Muscle of leg (tissue), 16 donors: ENCODE measurements at places on chromosomes 6 and 20. TPM values are rescaled to one million over a fixed set of nuclear protein-coding genes. Genes with fewer than 3 reads are reported as not detected.
A peak's percentile ranks its signal among the peaks of the same experiment; 100 is the strongest.

OR2H2 gene
- not detected for total RNA-seq

SMOC2 gene
- total RNA-seq: 65.4 TPM

TUBB2B gene
- 63.7 TPM for total RNA-seq

PRRT1 gene
- 0.18 TPM for total RNA-seq

DNA sequence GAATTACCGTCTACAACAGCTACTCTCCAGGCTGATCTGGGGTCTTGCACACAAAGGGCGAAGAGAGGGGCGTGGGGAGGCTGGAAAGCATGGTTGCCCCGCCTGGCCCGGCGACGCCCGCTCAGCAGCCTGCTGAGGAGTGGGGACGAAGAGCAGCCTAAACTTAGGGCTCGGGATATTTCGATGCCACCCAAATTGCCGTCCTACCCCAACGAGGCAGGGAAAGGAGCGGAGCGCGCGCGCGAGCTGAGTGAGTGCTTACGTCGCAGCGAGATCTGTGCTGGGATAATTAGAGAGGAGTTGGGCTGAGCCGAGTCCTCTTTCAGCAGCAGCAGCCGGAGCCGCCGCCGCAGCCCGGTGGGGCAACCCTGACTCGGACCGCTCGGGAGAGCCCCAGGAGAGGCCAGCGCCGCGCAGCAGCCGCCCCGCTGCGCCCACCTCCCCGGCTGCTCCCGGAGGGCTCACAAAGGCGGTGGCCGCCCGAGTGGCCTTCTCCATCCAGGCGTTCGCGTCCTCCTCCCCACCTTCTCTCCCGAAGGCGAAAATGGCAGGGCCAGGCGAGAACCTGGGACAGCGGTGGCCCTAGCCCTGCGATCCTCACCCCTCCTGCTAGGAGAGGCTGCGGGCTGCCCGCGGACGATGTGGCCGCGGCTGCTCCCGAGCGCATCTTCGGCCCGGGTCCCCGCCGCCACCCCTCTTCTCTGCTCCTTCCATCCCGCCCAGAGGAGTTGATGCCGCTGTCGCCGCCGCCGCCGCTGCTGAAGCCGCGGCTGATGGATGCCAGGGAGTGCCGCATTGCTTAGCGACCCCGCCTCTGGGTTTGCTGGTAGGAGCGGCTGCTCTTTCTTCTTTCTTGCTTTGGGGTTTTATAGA lies at the start of gene CLVS2:
CLVS2 (plus strand) TSS at position 315 of the 873 bp plus-strand sequence. CDS start 1,543 bp downstream, outside the sequence.
- peaks cover 2% of the 10 kb centered on the region for H3K4me1 ChIP-seq
- H3K4me3 ChIP-seq: peak within 1 kb of the TSS; percentile 38
- peak; percentile 67 for DNase-seq
- H3K36me3 ChIP-seq: no peaks in the 10 kb centered on the region

- no peaks in the 10 kb centered on the region for H3K4me1 ChIP-seq
- DNase-seq: no peak
- H3K36me3 ChIP-seq: no peaks in the 10 kb centered on the region
- H3K27me3 ChIP-seq: no peaks in the 10 kb centered on the region
- no peak overlapping the region for H3K27ac ChIP-seq
- no peak overlapping the region for H3K4me3 ChIP-seq
These were observed 32.2 kb downstream of the ILRUN start for GRCh38 chr6:34664256-34664971.

DNA sequence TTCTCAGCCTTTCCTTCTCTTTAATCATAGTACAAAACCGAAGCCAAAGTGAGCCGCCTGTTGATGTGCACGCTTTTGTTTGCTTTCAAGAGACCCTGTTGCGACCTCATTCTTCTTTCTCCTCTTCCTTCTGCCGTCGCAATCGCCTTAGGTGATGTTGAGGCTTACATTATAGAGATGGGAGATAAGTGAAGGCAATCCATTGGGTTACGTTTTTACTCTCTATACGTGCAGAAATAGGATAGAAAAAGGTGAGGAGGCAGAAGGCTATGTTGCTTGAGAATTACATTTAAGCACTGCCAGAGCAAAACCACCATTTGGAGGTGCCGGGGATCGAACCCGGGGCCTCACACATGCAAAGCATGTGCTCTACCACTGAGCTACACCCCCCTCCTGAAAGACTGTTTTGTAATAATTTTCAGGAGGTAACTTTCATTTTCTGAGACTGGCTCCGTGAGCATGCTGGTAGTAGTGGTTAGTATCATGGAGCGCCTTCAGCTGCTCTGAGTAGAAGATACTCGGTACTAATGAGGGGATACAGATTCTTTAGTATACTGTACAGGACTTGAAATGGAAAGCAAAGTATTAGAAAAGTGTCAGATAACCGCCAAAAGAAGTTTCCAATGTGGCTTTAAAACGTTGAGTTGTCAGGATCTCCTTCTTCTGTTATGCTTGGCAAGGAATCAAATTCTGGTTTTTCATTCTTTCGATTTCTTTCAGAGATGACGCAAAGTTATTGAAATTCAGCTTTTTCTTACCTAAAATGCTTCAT lies 165.6 kb downstream of the TRIM27 start:
- H3K27me3 ChIP-seq: peaks cover 39% of the 10 kb centered on the region
- no peak overlapping the region for H3K27ac ChIP-seq
- no peak overlapping the region for H3K4me3 ChIP-seq
- no peak for DNase-seq
- H3K4me1 ChIP-seq: no peaks in the 10 kb centered on the region
- H3K36me3 ChIP-seq: no peaks in the 10 kb centered on the region

GRCh38 chr6:20791944-20792343 lies 257.7 kb downstream of the CDKAL1 start:
- H3K4me3 ChIP-seq: no peak overlapping the region
- H3K27ac ChIP-seq: no peak overlapping the region
- peak; percentile 26 for DNase-seq
- H3K36me3 ChIP-seq: no peaks in the 10 kb centered on the region

- peak; percentile 84 for DNase-seq
- H3K4me3 ChIP-seq: no peak overlapping the region
- H3K27me3 ChIP-seq: no peaks in the 10 kb centered on the region
- peak overlapping the region; percentile 52 for H3K27ac ChIP-seq
- peaks cover 41% of the 10 kb centered on the region for H3K4me1 ChIP-seq
These were observed 98.3 kb downstream of the RAMACL start for GRCh38 chr6:166488076-166488685.

DNA sequence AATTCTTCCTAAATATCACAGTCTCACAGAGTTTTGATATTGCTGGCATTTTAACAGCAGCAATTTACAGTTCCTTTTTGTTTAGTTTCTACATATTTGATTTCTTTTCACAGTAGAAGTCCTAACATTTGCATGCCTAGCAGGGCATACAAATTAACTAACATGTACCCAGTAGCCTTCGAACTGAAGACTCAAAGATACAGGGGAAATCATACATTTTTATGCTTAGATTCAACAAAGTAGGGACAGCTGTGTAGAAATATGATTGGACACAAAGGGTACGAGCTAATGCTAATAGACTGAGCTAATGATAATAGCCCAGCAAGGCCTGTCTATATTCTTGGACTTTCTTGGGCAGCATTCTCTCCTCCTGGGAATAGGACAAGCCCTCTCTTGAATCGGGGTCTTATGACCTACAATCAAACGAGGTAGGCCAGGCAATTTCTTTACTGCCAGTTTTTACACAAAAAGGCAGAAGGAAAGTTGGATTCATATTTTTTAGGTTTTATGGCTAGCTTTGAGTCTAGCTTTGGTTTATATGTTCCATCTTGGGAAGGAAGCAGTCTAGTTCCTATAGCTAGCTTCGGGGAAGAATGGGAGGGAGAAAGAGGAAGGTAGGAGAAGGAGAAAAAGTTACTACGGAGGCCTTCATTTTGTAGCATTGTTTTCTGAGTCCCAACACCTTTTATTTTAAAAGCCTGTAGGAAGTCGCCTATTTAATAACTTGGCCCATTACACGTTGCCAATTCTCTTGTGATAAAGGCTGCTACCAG lies 115.8 kb downstream of the HFE start:
- H3K27me3 ChIP-seq: no peaks in the 10 kb centered on the region
- DNase-seq: no peak
- no peak overlapping the region for H3K4me3 ChIP-seq
- H3K4me1 ChIP-seq: peaks cover 16% of the 10 kb centered on the region
- H3K36me3 ChIP-seq: no peaks in the 10 kb centered on the region
- peak overlapping the region; percentile 5 for H3K27ac ChIP-seq

DNA sequence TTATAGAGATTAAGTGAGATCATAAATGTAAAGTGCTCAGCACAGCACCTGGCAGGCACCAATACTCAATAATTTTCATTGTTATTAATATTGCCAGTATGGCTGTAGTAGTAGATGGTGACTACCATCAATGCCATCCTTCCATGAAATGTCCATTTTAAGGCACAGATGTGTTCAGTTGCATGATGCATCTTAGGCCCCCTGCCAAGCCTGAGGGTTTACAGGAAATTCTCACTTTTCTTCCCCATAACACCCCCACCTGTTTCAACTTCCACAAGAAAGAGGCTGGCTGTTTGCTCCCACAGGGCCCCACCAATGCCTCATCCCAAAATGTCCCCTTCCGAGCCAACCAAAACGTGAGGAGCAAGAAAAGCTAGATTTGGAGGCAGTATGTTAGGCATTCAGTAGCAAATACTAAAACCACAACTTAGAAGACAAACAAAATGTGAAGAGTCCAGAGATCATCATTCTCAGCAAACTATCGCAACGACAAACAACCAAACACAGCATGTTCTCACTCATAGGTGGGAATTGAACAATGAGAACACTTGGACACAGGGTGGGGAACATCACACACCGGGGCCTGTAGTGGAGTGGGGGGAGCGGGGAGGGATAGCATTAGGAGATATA lies 110.6 kb upstream of the NHSL1 start:
- H3K36me3 ChIP-seq: no peaks in the 10 kb centered on the region
- no peak for DNase-seq
- H3K27ac ChIP-seq: no peak overlapping the region
- H3K27me3 ChIP-seq: no peaks in the 10 kb centered on the region
- no peak overlapping the region for H3K4me3 ChIP-seq

DNA sequence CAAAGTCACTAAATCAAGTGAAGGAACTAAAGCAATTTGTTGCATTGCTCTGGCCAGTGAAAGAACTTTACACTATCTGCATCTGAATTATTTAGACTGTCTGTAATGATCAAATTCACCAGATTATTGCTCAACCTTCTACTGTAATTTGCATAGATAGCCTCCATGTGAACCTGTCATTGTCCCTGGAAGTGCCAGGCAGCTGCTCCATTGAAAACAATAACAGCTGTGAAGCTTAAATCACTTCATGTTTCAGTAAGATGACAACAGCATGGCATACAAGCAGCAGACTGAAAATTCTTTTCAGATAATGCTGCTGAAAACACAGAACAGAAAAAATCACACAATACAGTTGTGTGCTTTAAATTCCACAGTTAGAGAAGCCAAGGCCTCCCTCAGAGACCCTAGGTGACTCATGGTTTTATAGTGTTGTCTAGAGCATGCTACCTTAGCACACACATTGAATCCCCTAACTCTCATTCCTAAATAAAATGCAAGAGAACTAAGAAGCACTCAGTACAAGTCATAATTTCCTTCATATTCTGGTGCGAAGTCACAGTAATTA lies 248.9 kb downstream of the TPBG start:
- H3K27me3 ChIP-seq: no peaks in the 10 kb centered on the region
- peaks cover 5% of the 10 kb centered on the region for H3K4me1 ChIP-seq
- DNase-seq: peak; percentile 72
- no peaks in the 10 kb centered on the region for H3K36me3 ChIP-seq
- peak overlapping the region; percentile 69 for H3K27ac ChIP-seq

- DNase-seq: no peak
- no peaks in the 10 kb centered on the region for H3K27me3 ChIP-seq
- peak overlapping the region; percentile 93 for H3K27ac ChIP-seq
These were observed 54.4 kb downstream of the GNAS start for GRCh38 chr20:58906894-58907293.
